ENCODE measurements at places on chromosomes 4 and X.

DNA sequence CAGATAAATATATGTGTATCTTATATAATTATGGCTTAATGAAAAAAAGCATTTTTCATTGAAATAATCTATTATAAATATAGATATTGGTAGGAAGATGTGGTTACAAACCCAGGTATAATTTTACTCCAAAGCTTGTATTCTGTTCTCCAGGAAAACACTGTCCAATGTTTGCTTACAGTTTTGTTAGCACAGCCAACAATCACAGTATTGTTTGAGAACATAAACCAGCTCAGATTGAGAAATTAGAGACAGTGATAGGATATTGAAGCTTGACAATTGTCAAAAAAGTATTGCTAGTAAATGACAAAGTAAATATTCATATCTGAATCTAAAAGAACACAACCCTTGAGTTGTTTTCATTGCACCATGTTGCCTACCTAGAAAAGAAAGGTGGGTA, 228.8 kb downstream of the ADGRL3 start:
- no peak for DNase-seq

DNA sequence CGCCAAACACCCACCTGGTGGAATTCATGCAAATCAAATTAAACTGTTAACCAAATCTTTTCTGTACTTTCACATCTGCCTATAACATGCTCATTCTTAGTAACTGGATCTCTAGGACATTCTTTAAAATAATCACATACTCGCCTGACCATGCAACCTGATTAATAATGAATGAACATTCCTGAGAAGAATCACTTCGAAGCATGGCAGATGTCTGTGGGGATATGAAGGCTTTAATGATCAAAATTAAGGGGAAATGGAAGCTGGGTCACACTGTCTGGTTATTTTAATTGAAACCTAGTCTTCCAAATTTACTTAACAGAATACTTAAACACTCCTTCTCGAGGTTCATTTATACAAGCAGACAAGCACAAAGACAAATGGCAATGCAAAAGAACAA, 44.2 kb downstream of the MID1 start:
- no peak for DNase-seq

- DNase-seq = no peak
Measured at GRCh38 chr4:10524196-10524833, 67.1 kb upstream of the ZNF518B start.

- no peak for DNase-seq
Measured at GRCh38 chr4:7167706-7168105, 24.6 kb upstream of the SORCS2 start.

GRCh38 chrX:747176-747575, 116.6 kb downstream of the SHOX start:
- DNase-seq = no peak

- no peak for DNase-seq
Measured at GRCh38 chr4:168830777-168831512, 179.1 kb downstream of the CBR4 start.

GRCh38 chr4:164488114-164488513, 265.8 kb upstream of the SMIM31 start:
- DNase-seq = no peak

GRCh38 chr4:98508829-98509598, 149.4 kb downstream of the TSPAN5 start:
- no peak for DNase-seq

DNA sequence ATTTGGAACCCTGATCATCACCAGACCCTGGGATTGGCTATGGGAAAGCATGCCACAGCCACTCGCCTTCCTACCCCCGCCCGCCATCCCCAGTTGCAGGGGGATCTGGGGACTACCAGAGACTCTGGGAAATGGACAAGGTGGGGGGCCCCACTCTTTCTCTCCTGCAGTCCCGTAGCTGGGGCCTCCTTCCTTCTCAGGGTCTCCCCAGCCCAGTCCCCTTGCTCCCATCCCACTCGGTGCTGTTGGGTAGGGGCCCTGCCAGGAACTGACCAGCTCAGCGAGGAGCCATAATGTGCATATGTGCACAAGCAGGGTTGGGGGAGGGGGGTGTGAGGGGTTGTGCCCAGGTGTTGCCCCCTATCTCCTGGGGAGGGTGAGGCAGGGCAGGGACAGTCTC, 3.4 kb upstream of the USP11 start:
- no peak for DNase-seq

- DNase-seq = no peak
Measured at GRCh38 chrX:26908218-26908617, 554.9 kb downstream of the PPP4R3C start.

DNA sequence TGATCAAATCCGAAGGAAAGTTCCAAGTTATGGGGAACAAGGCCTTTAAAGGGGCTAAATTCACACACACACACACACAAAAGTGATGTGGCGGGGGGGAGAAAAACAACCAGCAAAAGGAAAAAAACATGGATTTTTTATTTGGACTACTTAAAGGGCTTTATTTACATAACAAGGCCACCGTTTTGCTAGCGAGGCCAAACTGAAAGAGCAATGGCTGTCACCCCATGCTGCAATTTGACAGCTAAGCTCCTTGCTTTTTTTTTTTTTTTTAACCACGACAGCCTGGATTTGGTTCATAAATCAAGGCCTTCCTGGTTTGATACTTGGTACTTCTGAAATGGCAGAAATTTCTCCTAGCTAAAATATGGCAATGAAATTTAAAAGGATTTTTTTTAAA, 99.6 kb upstream of the PTCHD1 start:
- DNase-seq = no peak

DNA sequence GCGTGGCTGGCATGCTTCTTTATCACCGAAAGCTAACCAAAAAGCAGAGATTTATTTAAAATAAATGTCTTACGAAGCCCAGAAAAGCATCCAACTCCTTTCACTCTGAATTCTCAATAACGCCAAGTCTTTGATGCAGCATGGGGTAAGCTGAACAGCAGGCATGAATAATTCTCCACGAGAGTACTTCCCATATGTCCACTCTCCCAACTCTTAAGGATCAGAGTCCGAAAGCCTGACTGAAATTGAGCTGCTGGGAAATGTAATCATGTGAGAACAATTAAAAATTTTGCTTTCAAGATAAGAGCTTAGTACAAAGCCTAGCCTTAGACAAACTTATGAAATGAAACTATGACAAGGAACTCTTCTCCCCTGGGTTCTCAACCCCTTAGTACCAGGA, 7.5 kb upstream of the SLC39A8 start:
- no peak for DNase-seq

DNA sequence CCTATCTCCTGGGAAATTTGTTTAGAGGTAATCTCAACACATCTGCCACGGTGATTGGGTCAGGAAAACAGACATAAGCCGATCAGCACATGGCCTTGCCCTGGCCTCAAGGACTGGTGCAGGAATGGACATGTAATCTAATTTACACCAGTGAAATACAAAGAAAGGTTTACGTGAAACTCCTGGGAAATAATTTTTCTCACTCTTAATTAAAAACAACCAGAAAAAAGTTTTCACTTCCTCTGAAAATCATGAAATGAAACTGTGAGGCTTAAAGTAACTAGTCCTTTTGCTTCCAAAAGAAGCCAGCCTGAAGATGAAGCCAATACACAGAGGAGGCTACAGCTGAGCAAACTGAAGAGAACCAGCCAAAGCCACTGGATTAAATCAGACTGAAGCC, 154.1 kb upstream of the FAM241A start:
- DNase-seq = no peak

DNA sequence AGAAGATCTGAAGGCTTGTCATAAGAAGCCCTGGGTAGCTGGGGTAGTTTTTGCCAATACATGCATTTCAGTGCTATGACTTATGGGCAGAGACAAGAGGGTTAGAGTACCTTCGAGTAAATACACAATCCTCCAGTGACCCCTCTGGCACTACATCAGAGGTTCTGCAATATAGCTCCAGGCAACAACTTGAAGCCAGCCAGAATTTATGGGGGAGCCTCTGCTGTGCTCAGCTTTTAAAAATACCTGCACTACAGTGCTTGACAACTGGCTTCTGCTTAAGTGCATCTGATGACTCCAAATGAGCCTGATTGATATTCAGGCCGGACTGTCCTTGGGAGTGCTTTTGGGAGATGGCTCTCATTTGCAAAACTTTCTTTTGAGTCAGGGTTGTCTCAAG, 44.9 kb upstream of the SMAD1 start:
- no peak for DNase-seq

DNA sequence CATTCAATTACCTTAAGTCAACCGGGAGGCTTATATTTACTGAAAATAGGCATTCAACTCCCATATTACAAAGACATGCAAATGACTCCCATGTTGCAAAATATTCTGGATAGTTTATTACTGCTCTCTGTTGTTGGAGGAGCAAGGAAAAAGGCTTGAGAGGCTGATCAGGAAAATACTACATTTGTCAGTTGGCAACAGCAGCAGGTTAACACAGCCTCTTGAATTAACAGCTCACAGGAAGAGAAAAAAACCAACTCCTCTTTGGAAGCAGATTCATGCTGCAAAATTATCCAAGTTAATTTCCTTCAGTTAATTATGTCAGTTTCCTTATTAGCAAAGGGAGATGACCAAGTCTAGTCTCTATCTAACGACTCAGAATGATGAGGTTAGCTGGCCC, 238.9 kb downstream of the MAML3 start:
- DNase-seq = no peak

- DNase-seq = no peak
Measured at GRCh38 chr4:60805500-60806313, 394.4 kb upstream of the ADGRL3 start.

DNA sequence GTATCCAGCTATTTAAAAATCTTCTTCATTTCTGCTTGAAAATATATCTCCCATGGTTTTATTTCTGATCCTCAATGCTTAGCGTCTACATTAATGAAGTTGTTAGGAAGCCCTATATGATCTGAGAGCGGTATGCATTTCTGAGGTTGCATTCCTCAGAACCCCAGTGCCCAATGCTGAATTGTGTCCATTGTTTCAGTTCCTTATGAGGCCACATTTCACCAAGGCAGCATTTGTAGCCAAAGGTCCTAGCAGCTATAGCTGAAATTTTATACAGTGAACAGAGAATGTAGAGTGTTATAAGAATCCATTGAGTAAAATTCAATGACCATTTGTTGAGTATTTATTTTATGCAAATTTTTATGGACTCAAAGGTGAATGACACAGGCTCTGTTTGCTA, 209.5 kb downstream of the PCDH7 start:
- DNase-seq = no peak

DNA sequence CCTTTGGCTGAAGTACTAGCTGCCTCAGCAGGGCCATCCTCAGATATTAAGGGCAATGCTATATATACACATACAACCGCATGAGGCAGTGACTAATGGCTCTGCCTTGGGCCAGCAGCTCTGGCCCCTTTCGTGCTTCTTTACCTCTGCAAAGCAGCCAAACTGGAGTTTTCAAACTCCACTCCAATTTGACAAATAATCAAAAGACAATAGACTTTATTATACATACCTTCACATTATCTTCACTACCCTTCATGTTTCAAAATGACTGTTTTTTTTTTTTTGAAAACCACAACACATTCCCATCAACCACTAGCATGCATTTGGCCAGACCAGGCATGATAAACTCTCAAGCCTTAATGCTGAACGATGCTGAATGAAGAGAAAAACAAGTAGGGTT, 187.7 kb downstream of the ENOX2 start:
- DNase-seq = no peak

GRCh38 chr4:141810038-141810711, 173.8 kb downstream of the IL15 start:
- no peak for DNase-seq

GRCh38 chr4:23105759-23106370, 413.1 kb downstream of the GBA3 start:
- no peak for DNase-seq

DNA sequence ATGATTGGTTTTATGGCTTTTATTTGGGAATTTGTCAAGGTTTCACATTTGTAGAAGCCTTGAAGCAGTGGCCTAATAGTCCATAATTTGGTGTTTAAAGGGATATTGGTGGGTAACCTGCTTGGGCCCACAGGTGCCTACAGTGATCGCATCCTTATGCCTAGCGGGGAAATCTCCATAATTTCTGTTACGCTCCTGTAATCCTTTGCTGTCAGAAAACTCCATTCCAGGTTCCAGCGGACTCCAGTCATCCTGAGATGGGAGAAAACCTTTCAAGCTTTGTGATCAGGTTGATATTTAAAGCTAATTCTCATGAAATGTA, 257.0 kb upstream of the JADE1 start:
- DNase-seq = no peak

DNA sequence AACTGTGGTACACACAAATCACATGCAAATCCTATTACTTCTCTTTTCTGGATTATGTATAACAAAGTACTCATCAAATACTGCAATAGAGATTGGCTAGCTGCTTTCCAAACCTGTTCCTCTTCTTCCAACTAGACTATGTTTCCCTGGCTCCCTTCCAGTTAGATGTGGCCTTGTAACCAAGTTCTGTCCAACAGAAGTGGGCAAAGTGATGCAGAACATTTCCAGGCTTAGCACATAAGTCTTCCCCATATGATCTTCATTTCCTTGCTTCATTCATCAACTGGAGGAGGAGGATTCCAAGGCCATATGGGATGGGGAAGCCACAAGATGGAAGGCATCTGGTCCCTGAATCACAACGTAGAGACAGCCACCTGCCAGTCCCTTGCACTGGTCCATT, 8.0 kb downstream of the SLC9A7 start:
- no peak for DNase-seq

DNA sequence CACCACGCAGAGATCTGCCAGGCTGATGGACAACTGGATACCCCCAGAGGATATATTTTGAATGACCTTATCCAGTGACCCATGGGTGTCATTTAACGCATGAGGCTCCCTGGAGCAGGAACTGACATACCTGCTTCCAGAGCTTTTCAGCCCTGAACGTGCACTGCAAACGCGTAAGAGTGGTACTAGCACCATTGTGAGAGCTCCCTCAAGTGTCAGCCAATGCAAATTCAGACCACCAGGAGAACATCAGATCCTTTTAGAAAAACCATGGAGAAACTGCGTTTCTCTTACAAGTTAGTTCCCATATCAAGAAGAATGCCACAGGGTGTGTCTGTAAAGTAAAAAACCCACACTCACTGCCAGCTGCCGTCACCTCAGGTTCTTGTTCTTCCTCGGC, 7.3 kb downstream of the TREX2 start:
- no peak for DNase-seq

GRCh38 chr4:157315968-157316367, 95.4 kb downstream of the GRIA2 start:
- no peak for DNase-seq

DNA sequence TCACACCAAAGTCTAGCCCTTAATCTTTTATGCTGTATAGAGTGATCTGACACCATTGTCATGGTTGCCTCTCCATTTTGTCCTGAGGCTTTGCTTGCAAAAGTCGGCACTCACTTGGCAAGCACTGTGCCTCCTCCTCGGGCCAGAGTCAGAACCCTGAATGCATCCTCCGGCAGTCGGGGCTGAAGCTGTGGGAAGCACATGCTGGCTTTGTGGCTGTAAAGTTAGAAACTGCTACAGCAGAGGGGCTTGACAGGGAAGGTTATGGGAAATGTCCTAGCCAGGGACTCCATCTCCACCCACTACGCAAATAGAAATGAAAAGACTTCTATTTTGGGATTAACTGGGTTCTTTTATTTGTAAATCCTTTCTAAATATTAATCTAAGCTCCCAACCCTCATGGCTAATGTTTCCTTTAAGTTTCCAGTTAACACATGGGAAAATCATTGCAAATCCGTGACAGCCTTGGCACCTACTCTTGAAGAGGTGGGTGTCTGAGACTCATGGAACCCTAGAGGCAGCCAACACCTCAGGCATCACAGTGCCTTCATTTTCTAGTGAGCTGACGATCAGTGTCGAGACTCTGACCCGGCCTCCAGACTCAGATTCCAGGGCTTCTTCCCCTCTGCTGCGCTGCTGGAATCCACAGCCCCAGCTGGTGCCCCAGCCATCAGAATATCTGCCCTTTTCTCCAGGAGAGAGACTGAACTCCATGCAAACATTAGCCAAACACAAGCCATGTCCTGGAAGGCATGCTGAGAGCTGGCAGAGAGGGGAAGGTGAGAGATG, 7.9 kb upstream of the CLDN24 start:
- no peak for DNase-seq

Data from T-helper 2 cell (primary cell).